ENCODE measurements at places on chromosomes 11 and 22.

DNA sequence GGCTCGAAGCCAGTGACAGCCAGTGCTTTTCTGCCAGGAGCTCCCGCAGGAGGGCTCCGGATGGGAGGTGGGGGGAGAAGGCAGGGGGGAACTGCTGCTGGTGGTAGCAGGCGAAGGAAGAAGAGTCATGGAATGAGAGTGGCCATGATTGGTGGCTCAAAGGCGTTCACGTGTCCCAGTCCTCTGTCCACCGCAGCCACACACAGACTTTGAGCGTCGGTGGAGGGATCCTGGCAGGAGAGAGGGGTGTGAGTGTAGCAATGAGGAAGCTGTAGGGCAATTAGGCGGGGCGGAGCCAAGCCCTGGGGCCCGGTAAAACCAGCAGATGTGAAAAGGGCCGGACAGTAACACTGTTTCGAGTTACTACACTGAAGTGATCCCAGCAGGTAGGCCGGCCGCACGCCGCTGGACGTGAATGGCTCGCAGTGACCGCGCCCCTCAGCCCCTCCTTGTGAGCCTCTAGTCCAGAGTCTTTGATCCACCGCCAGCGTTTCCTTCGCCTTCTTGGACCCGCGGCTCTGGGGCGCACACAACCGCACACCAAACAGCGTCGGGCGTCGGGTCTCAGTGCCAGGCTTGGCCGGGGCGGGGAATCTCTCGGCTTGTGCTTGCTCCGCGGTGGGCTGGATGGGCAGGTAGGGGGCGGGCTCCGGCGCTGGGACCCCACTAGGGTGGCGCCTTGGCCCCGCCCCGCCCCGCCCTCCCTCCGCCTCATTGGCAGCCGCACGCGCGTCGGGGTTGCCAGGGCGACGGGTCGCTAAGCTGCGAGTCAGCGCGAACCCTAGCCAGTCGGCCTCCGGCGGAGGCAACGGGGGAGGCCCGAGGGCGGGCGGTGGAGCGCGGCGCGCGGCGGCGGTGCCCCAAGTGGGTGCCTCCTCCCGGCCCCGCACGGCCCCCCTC is at the start of gene LRRC10B:
TSS of gene LRRC10B (plus strand) at position 788 of the 900 bp plus-strand sequence. CDS start 250 bp downstream, outside the sequence.
- peaks cover 17% of the 10 kb centered on the region for H3K4me1 ChIP-seq
- H3K4me3 ChIP-seq = peak within 1 kb of the TSS; percentile 72
- no peaks in the 10 kb centered on the region for H3K36me3 ChIP-seq

DNA sequence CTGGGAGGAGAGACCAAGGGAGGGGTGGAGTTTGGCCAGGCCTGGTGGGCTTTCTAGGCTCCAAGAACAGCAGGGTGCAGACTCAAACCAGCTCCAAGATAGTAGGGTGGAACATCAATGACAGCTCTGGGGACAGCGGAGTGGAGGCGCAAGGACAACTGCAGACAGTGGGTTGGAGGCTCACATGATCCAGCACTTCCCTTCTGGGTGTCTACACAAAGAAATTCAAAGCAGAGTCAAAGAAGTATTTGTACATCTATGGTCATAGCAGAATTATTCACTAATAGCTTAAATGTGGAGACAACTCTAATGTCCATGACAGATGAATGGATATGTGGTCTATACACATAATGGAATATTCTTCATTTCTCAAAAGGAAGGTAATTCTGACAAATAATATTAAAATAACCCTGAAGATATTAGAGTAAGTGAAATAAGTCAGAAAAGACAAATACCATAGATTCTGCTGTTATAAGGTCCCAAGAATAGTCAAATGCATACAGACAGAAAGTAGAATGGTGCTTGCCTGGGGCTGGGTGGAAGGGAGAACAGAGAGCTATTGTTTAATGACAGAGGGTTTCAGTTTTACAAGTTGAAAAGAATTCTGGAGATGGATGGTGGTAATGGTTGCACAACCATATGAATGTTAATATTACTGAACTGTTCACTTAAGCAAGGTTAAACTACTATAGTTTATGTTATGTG is 5.5 kb upstream of the GAB4 start:
- H3K4me1 ChIP-seq = no peaks in the 10 kb centered on the region
- no peak for DNase-seq
- peaks cover 30% of the 10 kb centered on the region for H3K27me3 ChIP-seq

- DNase-seq = no peak
- H3K27ac ChIP-seq = no peak overlapping the region
- no peaks in the 10 kb centered on the region for H3K4me1 ChIP-seq
- no peak overlapping the region for H3K4me3 ChIP-seq
These were observed 333.7 kb downstream of the FAT3 start for GRCh38 chr11:92558323-92558722.

DNA sequence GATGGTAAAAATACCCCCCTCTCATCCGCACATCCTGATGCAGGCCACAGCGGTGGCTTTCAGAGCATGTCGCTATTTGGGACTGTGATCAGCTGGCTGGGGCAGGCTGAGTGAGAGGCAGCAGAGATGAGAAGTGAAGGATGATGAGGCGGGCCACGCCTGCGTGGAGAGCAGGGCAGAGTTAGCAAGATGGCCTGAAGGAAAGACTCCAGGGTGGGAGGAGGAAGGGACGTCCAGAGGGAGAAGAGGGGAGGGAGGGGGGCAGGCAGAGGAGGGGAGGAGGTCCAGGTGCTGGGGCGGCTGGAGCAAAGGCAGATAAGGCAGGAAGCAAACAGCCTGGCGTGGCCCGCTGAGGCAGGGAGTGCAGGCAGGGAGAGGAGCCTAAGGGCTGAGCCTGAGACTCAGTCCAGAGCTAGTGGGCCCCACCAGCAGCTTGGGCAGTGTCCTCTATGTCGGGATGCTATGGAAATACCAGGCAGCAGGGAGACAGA is 29.1 kb downstream of the LRFN4 start:
- no peaks in the 10 kb centered on the region for H3K36me3 ChIP-seq
- no peak for DNase-seq
- H3K4me3 ChIP-seq = no peak overlapping the region
- H3K4me1 ChIP-seq = peaks cover 4% of the 10 kb centered on the region

DNA sequence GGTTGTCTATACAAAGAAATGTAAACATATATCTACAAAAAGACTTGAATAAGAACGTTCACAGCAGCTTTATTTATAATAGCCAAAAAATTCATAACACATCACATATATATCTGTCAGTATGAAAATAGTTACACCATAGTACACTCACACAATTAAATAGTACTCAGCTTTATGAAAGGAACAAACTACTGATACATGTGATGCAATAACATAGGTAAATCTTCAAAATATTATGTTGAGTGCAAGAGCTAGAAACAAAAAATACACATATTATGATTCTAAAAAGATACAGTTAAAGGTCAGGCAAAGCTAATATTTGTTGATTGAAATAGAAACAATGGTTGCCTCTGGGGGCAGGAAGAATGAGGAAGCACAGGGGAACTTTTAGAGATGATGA is 6.6 kb downstream of the MRGPRX2 start:
- H3K27me3 ChIP-seq = no peaks in the 10 kb centered on the region
- no peaks in the 10 kb centered on the region for H3K4me1 ChIP-seq
- no peak overlapping the region for H3K4me3 ChIP-seq
- H3K36me3 ChIP-seq = no peaks in the 10 kb centered on the region
- H3K27ac ChIP-seq = no peak overlapping the region
- no peak for DNase-seq

GRCh38 chr11:12273618-12273995 is 103.8 kb upstream of the PARVA start:
- H3K27me3 ChIP-seq = no peaks in the 10 kb centered on the region
- DNase-seq = no peak
- no peak overlapping the region for H3K4me3 ChIP-seq
- no peaks in the 10 kb centered on the region for H3K36me3 ChIP-seq
- no peaks in the 10 kb centered on the region for H3K4me1 ChIP-seq

GRCh38 chr11:18540207-18541009 is 13.7 kb upstream of the TSG101 start:
- H3K27me3 ChIP-seq = no peaks in the 10 kb centered on the region
- no peak overlapping the region for H3K4me3 ChIP-seq
- peaks cover 21% of the 10 kb centered on the region for H3K36me3 ChIP-seq
- DNase-seq = no peak
- H3K4me1 ChIP-seq = no peaks in the 10 kb centered on the region

DNA sequence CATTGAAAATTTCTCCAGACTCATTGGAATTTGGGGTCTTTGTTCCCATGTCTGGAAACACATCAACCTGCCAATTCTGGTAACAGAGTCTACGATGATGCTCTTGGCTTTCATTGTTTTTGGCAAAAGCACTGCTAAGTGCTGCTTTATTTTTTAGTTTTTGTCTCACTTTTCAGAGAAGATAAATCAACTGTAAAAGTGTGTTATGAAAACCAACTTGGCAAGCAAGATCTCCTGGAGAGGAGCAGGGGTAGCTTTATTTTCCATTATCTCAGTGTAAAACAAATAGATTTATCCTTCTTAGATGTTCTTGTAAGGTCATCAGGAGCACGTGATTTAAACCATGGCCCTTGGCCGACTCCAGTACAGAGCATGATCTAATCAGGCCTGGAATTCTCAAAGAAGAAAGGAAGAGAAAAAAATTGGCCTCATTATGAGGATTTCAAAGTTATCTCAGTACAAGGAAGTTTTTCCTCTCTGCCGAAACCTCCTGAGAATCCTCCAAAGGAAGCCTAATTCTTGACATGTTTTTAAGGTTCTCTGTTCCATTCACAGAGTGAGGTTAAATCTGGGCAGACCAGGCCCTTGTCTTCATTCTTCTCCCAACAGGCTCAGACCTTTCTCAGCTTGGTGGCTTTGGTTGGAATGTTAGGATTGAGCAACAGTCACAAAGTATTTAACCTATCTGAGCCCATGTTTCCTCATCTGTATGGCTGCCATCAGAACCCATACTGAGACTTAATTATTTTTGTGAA is 16.4 kb upstream of the PAMR1 start:
- peaks cover 18% of the 10 kb centered on the region for H3K27me3 ChIP-seq
- no peak for DNase-seq
- H3K4me3 ChIP-seq = no peak overlapping the region
- H3K27ac ChIP-seq = no peak overlapping the region
- H3K36me3 ChIP-seq = no peaks in the 10 kb centered on the region

- DNase-seq = no peak
- H3K27me3 ChIP-seq = no peaks in the 10 kb centered on the region
- H3K36me3 ChIP-seq = peaks cover 36% of the 10 kb centered on the region
- peaks cover 7% of the 10 kb centered on the region for H3K4me1 ChIP-seq
These were observed 49.5 kb downstream of the PPFIBP2 start for GRCh38 chr11:7563281-7563680.

- H3K4me3 ChIP-seq = no peak overlapping the region
- peaks cover 92% of the 10 kb centered on the region for H3K4me1 ChIP-seq
- H3K27me3 ChIP-seq = no peaks in the 10 kb centered on the region
- no peak for DNase-seq
These were observed 42.5 kb downstream of the IGLL5 start for GRCh38 chr22:22930222-22930497.

DNA sequence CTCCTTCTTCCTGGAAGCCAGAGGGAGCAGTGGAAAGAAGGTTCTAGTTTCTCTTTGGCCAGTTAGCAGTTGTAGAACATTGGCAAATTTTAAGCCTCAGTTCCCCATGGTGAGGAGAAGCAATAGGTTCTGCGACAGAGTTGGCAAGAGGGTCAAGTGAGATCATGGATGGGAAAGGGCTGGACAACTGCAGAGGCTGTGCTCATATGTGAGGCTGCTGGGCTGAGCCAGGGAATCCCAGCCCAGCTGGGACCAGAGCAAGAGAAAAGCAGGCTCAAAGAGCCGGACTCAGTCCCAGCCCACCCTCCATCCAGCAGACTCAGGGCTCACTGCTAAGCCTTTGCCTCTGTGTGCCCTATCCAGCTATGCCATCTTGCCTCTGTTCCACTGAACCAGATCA is 66.8 kb upstream of the MYOD1 start:
- no peak overlapping the region for H3K27ac ChIP-seq
- DNase-seq = no peak
- peaks cover 2% of the 10 kb centered on the region for H3K36me3 ChIP-seq
- H3K4me1 ChIP-seq = peaks cover 2% of the 10 kb centered on the region

DNA sequence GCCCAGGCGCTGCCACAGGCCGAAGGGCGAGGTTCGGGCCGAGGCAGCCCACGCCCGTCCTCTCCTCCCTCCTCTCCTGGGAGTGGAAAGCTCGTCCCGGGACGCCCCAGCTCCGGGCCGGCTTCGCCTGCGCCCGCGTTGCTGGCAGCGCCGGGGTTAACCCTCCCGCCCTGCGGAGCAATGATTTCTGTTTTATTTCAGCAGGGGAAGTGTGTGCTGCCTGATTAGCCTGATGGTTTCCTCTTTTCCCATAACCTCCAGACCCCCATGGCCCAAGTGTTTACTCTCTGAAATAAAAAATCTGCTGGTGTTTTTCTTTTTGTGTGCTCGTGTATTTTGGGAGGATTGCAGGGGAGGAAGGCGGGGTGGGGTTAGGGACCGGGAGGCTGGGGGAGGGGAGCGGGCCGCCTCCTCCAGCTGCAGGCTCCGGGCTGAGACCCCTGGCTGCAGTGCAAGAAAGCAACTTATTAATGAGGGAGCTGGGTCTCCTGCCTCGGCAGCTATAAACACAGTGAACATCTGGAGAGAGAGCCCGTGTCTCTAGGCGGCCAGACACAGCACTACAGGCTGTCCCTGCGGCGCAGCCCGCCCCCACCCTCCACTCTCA is 38.6 kb downstream of the ETS1 start:
- H3K4me1 ChIP-seq = peaks cover 49% of the 10 kb centered on the region
- peak overlapping the region; percentile 88 for H3K27ac ChIP-seq
- H3K36me3 ChIP-seq = no peaks in the 10 kb centered on the region
- no peak for DNase-seq
- H3K27me3 ChIP-seq = no peaks in the 10 kb centered on the region
- H3K4me3 ChIP-seq = peak overlapping the region; percentile 75

DNA sequence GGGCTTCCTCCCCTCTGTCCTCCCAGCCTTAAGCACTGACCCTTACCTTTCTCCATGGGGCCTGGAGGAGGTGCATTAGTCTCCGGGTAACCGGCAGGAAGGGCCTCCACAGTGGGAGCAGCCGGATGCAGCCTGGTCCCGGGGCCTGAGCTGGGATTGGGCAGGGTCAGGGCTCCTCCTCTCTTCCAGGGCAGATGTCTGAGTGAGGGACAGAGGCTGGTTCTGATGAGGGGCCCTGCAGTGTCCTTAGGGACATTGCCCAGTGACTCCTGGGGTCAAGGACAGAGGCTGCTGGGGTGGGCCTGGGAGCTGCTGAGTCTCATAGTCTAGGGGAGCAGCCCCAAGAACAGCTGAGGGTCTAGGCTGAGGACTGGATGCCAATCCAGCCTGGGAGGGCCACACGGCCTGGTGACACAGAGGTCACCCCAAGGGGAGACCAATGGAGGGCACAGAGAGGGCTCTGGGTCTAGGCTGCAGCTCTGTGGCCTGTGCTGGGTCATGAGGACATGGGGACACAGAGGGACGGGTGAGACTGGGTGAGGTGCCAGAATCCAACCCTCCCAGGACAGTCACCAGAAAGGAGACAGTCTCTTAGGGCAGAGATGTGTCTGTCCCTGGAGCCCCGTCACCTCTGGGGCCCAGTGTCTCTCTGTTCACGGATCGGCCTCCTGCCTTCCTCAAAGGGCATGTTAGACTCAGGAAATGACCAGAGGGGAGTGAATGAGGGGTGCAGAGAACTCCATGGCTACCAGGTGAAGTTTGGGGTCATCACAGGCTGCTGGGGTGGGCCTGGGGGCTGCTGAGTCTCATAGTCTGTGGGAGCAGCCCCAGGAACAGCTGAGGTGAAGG is 6.5 kb downstream of the IGLL5 start:
- peaks cover 78% of the 10 kb centered on the region for H3K4me1 ChIP-seq
- H3K27me3 ChIP-seq = no peaks in the 10 kb centered on the region
- no peak for DNase-seq
- H3K27ac ChIP-seq = peak overlapping the region; percentile 94
- H3K36me3 ChIP-seq = peaks cover 4% of the 10 kb centered on the region

GRCh38 chr11:87871056-87871455 is 304.2 kb downstream of the RAB38 start:
- no peak overlapping the region for H3K4me3 ChIP-seq
- no peak for DNase-seq
- H3K27ac ChIP-seq = no peak overlapping the region
- no peaks in the 10 kb centered on the region for H3K27me3 ChIP-seq

All from stimulated activated naive B cell treated with anti-CD40 and anti-IgM and Interleukin-4, amounts not matched to agents 10 μg/mL and 1 μg/mL and 100 μg/mL, for 72 hours (primary cell).